ENCODE measurements at places on chromosomes 1 and 21.
A peak's percentile ranks its signal among the peaks of the same experiment; 100 is the strongest.

- DNase-seq: no peak
Measured at GRCh38 chr1:182587666-182588499, 1.2 kb downstream of the RNASEL start.

- DNase-seq: no peak
Measured at GRCh38 chr1:87337606-87338005, 8.9 kb downstream of the LMO4 start.

DNA sequence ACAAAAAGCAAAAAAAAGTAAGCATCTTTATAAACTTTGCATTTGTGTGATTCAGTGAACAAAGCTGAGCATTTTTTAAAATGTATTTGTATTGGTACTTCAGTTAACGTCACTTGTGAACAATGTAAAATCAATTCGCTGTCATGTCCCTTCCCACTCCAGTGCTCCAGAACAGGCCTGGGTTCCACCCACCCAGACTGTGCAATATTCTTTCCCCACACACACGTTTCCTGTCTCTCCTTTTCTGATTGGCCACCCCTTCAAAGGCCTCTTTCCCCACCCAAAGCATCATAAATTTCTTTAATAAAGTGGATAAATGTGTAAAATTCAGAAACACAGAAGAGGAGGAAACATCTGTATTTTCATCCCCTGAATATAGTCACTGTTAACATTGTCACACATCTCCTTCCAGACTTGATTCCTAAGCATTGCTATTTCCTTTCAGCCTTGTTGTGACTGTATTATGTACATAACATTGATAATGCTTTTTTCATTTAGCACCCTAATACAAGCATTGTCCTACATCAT, 12.0 kb downstream of the CLEC20A start:
- no peak for DNase-seq

DNA sequence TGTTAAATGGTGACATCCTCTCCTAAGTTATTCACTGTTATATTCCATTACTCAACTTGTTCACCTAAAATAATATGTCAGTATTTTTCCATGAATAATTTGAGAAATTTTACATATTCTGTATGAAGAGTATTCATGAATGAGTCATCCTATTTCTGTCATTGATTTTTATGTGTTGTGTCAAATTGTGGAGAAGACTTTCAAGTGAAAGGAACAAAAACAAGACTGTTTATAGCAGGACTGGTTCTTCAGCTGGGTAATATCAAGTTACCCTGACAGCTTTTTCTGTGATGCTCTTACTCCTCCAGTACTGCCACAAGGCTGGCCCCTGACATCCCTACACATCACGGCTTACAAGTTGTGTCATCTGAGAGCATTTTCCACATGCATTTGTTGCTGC, 847.7 kb downstream of the NCAM2 start:
- no peak for DNase-seq

GRCh38 chr1:30397576-30397975, 325.8 kb downstream of the MATN1 start:
- no peak for DNase-seq

DNA sequence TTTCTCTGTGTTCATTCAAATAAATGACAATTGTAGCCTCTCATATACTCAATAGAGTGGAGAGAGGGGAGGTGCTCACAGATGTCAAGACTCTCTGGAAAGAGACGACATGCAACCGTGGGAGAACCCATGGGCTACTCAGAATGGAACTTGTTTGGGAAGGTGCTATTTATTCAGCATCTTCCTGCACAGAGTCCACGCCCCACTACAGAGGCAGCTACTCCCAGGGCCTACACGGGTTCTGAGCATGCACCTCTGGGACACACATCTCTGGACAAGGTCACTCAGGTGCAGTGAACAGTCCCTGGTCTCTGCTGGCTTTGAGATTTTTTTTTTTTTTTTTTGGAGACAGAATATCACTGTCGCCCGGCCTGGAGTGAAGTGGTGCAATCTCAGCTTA, 64.1 kb downstream of the NID1 start:
- DNase-seq: no peak

DNA sequence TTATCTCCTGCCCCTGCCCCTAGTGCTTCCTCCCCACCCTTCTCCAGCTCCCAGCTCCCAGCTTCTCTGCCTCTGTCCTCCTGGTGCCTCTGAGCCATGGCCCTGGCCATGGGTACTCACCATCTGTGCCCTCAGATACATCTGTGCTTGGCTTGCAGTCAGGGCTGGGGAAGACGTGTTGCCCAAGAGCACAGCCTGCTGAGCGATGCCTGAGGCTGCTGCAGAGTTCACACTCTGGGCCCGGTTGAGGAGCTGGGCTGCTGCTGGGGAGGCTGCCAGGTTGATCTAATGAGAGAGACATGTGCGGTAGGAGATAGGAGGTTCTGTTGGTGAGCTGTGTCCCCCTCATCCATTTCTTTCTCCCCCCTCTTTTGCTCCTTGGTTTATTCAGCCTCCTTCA, 49.4 kb upstream of the A3GALT2 start:
- DNase-seq: no peak

- DNase-seq: peak; percentile 25
Measured at GRCh38 chr1:212699104-212699624, 476 bp downstream of the BATF3 start.

GRCh38 chr1:182909578-182909977, 43.4 kb downstream of the SHCBP1L start:
- no peak for DNase-seq

DNA sequence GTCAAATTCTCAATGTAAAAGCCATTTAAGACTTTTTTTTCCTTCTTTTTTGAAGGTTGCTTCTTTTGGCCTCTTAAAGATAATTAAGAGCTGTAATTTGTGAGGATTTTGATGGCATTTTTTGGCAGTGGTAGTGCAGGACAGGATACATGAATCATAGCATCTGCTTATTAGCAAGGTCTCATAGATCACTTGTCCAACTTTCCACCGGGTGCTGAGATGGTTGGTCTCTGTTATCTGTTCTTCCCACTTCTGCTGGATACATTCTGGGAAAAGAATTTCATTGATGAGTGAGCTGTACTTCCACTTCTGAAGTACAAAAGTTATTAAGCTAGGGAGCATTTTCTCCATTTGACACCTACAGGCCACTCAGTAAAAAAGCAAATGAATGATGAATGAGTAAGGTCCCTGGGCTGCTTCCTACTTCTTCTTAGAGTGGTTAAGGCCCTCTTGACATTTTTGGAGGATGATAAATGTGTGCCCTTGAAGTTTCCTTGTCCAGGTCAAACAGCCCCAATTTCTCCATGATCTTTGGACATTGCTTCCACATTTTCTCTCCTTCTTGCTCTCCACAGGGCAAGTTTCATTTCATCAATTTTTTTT, 100.6 kb downstream of the ROR1 start:
- DNase-seq: no peak

DNA sequence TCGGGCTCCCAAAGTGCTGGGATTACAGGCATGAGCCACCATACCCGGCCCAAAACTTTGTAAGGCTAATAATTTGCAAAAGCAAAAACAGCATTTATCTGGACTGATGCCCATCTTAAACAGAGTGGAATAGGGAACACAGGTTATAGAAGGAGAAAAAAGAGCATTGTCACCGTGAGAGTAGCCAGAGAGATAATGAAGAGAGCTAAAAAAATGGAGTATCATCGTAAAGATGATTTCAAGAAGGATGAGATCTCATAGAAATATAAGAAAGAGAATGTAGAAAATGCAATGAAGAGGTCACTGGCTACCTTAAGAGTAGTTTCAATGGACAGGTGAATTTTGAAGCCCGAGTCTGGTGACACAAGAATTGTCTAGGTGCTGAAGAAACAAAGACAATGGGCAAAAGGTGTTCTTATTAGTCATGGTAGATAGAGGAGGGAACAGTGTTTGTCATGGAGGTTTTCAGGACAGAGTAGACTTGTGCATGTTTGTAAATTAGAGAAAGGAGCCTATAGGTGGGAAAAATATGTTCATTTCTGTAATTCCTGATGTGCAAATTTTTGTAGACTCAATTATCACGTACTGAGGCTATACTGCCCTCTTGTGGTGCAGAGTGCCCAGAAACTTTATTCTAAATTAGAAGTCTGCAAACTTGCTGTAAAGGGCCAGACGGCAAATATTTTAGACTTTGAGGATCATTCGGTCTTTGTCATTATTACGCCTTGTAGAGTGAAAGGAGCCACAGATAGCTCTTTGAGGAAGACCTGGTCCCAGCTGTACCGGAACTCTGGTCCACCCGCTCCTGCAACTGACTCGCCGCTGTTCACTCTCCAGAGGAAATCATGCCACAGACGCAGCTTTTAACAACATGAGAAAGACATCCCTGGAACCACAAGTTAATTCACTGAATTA, 8.1 kb upstream of the TMEM183A start:
- peak; percentile 61 for DNase-seq

GRCh38 chr1:224238212-224238611, 55.2 kb downstream of the DEGS1 start:
- DNase-seq: no peak

DNA sequence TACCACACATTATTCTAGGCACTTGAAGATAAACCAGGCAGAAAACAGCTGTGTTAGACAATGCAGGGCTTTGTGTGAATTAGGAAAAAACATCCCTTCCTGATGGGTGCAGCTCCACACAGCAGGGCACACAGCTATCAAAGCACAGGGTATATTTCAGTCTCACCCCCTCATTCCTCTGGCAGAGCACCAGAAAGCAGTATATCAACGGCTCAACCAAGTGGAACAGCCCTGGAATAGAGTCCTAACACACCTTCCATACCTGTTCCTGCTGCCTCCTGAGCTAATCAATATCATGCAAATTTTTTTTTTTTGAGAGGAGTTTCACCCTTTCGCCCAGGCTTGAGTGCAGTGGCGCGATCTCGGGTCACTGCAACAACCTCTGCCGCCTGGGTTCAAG, 32.1 kb downstream of the LYST start:
- no peak for DNase-seq

GRCh38 chr1:29186252-29186651, 4.6 kb upstream of the SRSF4 start:
- DNase-seq: no peak

All from activated T-cell treated with anti-CD3 and anti-CD28 coated beads for 4 hours (primary cell).